ENCODE measurements at places on chromosomes 12 and 14.
A peak's percentile ranks its signal among the peaks of the same experiment; 100 is the strongest.

DNA sequence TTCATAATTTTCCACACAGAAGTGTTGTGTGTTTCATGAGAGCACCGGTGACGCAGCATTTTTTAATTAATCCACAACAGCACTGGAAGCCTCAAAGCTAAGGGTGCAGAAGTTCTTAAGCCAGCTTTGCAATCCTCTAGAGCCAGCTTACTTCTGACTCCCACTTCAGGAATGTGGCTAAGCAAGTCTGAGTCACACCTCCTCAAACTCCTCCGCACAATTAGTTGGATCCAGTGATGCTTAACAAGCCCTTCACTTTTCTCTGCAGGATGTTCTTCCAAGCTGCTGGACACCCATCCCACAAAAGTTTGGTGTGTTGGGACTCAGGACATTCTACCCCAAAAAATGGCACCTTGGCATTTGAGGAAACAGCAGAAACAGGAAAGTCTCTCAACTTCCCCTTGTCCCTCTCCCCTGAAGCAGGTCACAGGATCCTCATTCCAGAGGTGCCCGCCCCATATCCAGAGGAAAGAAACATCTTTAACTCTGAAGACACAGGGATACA is 210.0 kb downstream of the PPM1H start:
- DNase-seq: peak; percentile 98

- peak; percentile 61 for DNase-seq
Measured at GRCh38 chr14:60095781-60096450, 4.2 kb downstream of the PCNX4 start.

GRCh38 chr12:19615384-19615725 is 176.1 kb downstream of the AEBP2 start:
- DNase-seq: no peak

GRCh38 chr12:124242529-124243065 is 52.3 kb upstream of the RFLNA start:
- DNase-seq: no peak

GRCh38 chr14:73744175-73744867 is 30.1 kb upstream of the PNMA1 start:
- no peak for DNase-seq

GRCh38 chr12:57846285-57846576 is 298 bp downstream of the CTDSP2 start:
- DNase-seq: no peak

- DNase-seq: no peak
Measured at GRCh38 chr12:77429426-77429825, 364.1 kb upstream of the E2F7 start.

DNA sequence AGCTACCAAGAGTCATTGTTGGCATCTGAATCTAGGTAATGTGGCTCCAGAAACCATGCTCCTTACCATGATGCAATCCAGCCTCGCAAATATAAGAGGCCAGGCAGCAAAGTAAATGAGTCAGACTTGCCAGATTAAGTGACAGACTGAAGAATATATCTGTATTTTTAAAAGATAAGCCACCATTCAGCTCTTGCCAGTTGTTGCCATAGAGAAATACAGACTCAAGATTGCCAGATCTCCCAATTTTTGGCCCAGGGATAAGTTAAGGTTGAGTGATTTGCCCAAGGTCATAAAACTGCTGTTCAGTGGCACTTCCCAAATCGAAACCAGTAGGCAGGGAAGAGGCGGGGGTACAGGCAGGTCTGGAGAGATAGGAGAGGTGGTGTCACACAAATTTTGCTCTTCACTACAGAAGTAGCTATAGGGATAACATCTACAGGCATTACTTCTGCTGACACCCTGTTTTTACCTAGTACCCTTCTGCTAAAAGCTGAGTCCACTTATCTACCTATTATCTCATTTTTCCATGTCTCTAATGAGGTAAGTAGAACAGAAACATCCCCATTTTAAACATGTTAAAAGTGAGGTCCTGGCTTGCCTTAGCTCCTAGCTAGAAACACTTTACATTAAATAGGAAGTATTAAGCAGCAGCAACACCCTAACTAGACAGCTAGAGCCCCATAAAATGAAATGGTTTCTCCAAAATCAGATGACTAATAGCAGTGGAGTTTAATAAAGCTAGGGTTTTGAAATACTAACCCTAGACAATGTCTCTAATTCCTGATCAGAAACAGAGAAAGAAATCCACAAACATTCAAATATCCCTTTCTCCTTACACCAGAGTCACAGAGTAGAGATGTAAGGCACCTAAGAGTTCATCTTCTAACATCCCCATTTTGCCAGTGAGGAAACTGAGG is 19.5 kb downstream of the DCAF5 start:
- no peak for DNase-seq

GRCh38 chr12:18620986-18621385 is 116.8 kb downstream of the PLCZ1 start:
- no peak for DNase-seq

- DNase-seq: no peak
Measured at GRCh38 chr12:119206348-119207062, 27.8 kb downstream of the HSPB8 start.

GRCh38 chr12:121600702-121601336 is 20.0 kb upstream of the KDM2B start:
- DNase-seq: no peak

GRCh38 chr14:92649934-92650545 is 98.4 kb downstream of the LGMN start:
- peak; percentile 46 for DNase-seq

DNA sequence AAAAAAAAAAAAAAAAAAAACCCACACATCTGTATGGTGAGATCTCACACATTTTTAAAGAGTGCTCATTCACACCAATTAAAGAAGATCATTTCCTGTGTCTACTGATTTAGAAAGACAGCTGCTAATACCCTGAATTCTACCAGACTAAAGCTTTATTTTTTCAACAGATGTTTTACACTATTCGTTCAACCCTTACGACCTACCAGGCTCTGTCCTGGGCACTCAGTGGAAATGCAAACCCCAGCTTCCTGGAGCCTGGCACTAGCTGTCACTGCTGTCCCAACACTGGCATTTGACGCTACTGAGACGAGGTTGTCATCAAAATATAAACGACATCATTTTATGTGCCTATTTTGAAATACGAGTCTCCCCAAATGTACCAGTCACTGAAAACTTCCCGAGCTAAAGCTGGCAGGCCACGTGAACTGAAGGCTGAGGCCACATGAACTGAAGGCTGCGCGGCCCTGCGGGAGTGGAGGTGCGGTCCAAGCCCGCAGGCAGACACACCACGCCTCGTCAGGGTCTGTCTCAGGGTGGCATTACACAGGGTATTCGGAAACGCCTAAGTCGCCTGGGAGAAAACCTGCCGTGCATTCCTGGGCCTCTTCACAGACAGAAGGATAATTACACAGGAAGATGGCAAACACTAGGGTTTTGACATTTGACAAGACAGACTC is 27.2 kb downstream of the SLC15A4 start:
- DNase-seq: no peak

DNA sequence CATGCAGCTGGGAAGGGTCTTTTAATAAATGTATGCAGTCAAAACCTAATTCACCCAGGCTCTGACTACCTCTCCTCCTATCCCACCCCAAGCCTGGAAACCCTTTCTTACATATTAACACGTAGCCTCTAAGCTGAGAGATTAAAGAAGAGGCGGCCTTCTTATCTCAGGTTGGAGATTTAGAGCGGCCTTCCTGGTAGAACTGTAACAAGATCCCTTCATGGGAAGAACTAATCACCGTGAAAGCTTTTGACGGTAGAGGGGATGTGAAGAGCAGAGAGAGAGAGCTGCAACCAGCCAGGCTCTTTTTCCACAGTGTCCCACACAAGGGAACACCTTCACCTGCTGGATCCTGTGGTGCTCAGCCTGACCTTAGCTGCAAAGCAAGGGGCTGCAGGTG is 367.4 kb downstream of the MED13L start:
- no peak for DNase-seq

- DNase-seq: no peak
Measured at GRCh38 chr12:1289371-1290155, 298.5 kb downstream of the ERC1 start.

DNA sequence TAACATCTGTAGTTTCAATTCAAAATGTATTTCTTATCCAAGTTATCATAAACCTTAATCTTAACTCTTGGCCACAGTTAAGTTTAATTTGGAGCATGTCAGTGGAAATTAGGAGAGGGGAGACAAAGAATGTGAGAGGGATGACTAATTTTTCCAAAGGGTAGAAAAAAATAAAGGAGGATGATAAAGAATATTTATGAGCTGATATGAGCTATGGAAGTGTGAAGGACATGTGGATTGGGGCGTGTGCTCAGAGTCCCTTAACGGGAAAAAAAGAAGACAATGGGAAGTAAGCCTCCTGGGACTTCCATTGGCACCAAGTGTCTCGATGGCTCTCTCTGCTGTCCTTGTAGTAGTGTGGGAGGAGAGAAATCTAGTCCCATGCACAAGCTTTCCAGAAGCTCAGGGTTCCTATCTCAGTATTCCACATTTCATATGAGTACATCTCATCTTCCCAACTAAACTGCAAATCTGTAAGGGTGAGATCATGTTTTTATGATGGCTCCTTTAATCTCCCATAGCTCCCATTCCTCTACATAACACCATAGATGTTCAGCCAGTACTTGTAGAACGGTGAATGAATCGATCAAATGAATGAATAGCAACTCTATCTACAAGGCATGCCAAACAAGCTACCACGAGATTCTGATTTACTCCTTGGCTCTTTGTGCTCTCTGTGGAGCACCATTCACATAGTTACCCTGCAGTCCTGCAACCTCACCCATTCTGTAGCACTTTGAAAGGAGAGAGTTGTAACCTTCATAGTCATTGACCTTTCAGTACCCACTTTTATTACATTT is 27.4 kb downstream of the BCL2L14 start:
- no peak for DNase-seq

DNA sequence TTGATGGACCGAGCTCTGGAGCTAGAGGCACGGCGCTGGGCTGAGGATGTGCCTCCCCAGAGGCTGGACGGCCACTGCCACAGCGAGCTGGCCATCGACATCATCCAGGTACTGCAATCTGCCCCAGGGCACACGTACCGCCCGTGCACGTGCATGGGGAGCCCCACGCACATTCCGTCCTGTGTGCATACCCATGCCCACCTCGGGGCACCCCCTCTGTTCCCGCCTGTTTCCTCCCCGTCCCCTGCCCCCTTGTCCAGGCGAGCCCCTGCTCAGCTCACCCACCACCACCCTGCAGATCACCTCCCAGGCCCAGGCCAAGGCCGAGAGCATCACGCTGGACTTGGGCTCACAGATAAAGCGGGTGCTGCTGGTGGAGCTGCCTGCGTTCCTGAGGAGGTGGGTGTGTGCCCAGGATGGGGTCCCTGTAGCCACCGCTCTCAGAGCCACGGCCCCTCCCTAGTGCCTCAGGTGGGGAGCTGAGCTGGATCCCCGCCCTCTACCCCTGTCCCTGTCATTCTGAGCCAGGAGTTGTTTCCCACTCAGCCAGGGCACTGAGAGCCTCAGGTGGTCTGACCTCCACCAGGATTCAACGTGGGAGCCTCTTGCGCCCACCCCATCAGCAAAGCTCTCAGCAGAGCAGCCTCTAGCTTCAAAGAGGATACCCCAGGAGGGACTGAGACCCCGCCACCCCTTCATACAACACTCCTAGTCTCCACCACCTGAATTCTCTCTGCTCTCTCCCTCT is 6.9 kb downstream of the TNFAIP2 start:
- no peak for DNase-seq

DNA sequence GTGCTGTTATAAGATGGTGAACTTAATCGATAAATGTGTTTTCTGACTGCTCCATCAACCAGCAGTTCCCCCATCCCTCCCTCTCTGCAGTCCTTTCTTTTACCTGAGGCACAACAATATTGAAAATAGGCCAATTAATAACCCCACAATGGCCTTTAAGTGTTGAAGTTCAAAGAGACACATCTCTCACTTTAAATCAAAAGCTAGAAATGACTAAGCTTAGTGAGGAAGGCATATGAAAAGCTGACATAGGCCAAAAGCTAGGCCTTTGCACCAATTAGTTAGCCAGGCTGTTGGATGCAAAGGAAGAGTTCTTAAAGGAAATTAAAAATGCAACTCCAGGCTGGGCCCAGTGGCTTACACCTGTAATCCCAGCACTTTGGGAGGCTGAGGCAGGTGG is 43.7 kb downstream of the SAV1 start:
- no peak for DNase-seq

DNA sequence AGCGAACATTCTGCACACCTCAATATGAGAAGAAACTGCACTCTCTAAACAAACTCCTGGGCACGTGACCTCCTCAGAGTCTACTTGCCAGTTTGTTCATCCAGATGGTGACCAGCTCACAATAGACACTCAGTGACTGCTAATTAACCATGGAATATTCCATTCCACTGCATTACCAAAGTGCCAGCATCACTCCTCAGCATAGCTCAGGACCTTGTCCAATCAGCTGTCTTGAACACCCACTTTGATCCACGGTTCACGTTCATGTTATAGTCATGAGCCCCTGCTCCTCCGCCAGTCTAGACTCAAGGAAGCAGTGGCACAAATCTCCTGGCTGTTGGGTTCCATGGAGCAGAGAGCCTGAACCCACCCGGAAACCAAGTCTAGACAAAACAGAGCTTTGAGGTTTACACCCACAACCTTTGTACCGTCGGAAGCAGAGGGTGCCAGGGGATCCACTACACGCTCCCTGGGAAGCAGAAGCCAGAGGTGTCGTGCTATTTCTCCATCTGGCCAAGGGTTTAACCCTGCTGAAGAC is 285.3 kb downstream of the ZFP36L1 start:
- no peak for DNase-seq

DNA sequence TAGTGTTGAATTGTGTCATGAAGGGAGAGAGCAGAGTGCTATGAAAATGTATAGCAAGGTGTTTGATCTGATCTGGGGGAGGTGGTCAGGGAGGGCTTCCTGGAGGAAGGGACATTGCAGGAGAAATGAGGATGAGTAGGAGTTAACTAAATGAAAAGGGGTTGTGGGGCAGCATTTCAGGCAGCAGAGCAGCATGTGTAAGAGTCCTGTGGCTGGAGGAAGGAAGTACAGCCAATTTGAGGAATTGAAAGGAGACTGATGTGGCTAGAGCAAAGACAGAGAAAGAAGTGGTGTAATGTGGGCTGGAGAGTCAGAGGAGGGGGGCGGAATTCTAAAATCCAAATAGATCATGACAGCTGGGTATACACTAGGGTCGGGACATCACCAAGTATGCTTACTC is 20.5 kb downstream of the NPC2 start:
- DNase-seq: no peak

GRCh38 chr14:64080452-64080851 is 213.7 kb downstream of the ESR2 start:
- DNase-seq: no peak

GRCh38 chr12:65656891-65657351 is 167.4 kb upstream of the HMGA2 start:
- peak; percentile 100 for DNase-seq

DNA sequence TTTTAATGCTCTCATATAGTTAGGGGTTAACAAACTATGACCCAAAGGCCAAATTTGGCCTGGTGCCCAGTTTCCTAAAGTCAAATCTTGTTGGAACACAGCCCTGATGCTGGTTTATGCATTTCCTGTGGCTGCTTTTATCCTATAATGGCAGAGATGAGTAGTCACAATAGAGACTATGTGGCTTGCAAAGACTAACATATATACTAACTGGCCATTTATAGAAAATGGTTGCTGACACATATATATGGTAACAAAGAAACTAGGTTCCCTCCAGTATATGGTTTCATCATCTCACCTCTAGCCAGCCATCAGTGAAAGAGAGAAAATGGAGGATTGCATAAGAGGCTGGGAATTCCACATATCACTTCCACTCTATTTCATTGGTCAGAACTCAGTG is 10.8 kb downstream of the NAV3 start:
- DNase-seq: no peak
